ENCODE measurements at places on chromosomes 4 and X.
A peak's percentile ranks its signal among the peaks of the same experiment; 100 is the strongest.

- no peak overlapping the region for H3K4me3 ChIP-seq
- no peaks in the 10 kb centered on the region for H3K27me3 ChIP-seq
- no peaks in the 10 kb centered on the region for H3K36me3 ChIP-seq
- H3K27ac ChIP-seq = no peak overlapping the region
- DNase-seq = no peak
These were observed 94.5 kb downstream of the DHX15 start for GRCh38 chr4:24489870-24490269.

GRCh38 chrX:24376403-24376802, 16.0 kb downstream of the SUPT20HL1 start:
- no peak overlapping the region for H3K4me3 ChIP-seq
- no peak for DNase-seq
- no peaks in the 10 kb centered on the region for H3K36me3 ChIP-seq
- H3K27me3 ChIP-seq = no peaks in the 10 kb centered on the region

- H3K4me1 ChIP-seq = no peaks in the 10 kb centered on the region
- H3K27ac ChIP-seq = no peak overlapping the region
These were observed 61.5 kb downstream of the GSPT2 start for GRCh38 chrX:51804741-51805140.

GRCh38 chr4:40848940-40849339, 99.2 kb downstream of the NSUN7 start:
- H3K27ac ChIP-seq = no peak overlapping the region
- no peak for DNase-seq
- H3K4me1 ChIP-seq = no peaks in the 10 kb centered on the region
- no peaks in the 10 kb centered on the region for H3K36me3 ChIP-seq
- no peaks in the 10 kb centered on the region for H3K27me3 ChIP-seq
- H3K4me3 ChIP-seq = no peak overlapping the region

GRCh38 chr4:25913056-25913850, 767 bp upstream of the SMIM20 start:
- H3K36me3 ChIP-seq = no peaks in the 10 kb centered on the region
- H3K4me1 ChIP-seq = peaks cover 20% of the 10 kb centered on the region
- peak overlapping the region; percentile 78 for H3K4me3 ChIP-seq
- H3K27ac ChIP-seq = peak overlapping the region; percentile 81
- H3K27me3 ChIP-seq = no peaks in the 10 kb centered on the region

DNA sequence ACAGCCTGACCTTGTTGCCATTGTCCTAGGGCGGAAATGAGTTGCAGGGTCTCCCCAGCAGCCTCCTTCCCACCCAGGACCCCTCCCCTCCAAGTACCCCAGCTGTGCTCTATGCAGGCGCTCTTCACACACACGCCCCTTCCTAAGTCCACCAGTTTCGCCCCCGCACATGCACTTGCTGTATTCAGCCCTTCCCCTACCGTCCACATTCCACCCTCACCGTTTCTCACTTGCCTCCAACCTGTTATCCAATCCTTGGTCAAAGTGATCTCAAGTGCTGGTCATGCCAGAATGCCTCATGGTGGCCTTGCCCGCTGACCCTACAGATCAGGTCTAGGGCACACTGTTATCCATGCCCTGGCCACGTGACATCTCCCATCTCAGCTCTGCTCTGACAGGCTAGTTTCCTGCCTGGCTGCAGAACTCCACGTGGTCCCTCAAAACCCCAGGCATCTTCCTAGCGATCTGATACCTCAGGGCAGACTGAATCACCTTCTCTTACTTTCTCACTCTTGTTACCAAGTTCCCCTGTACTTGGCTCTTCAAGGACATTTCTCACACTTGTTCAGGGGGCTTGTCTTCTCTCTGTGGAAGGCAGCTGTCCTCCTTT, 39.7 kb downstream of the NSG1 start:
- DNase-seq = peak; percentile 61
- H3K27me3 ChIP-seq = no peaks in the 10 kb centered on the region
- H3K36me3 ChIP-seq = peaks cover 21% of the 10 kb centered on the region
- no peak overlapping the region for H3K27ac ChIP-seq
- no peak overlapping the region for H3K4me3 ChIP-seq
- no peaks in the 10 kb centered on the region for H3K4me1 ChIP-seq

DNA sequence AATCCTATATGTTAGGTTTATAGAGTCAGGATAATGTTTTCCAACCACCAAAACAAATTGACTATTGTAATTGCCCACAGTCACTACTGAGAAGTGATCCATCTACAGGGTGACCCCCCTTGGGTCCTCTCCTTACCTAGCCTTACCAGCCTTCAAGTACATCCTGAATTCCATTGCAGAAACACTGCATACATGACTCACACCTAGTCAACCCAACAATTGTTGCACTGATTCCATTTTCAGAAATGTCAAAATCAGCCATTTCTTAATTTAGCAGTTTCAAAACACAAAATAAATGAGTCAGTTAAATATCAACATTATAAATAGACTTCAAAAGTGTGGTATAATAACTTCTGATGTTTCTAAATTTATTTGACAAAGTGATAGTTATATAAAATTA, 106.3 kb upstream of the TNIP3 start:
- H3K27ac ChIP-seq = no peak overlapping the region
- no peaks in the 10 kb centered on the region for H3K27me3 ChIP-seq
- no peaks in the 10 kb centered on the region for H3K4me1 ChIP-seq
- DNase-seq = no peak
- H3K36me3 ChIP-seq = no peaks in the 10 kb centered on the region

GRCh38 chr4:78766650-78767049, 9.5 kb upstream of the BMP2K start:
- no peak for DNase-seq
- H3K27ac ChIP-seq = no peak overlapping the region
- H3K4me3 ChIP-seq = no peak overlapping the region
- no peaks in the 10 kb centered on the region for H3K36me3 ChIP-seq
- no peaks in the 10 kb centered on the region for H3K27me3 ChIP-seq

GRCh38 chr4:163470391-163470790, 3.2 kb downstream of the TKTL2 start:
- H3K36me3 ChIP-seq = no peaks in the 10 kb centered on the region
- H3K4me3 ChIP-seq = no peak overlapping the region
- H3K27ac ChIP-seq = no peak overlapping the region
- no peak for DNase-seq
- no peaks in the 10 kb centered on the region for H3K27me3 ChIP-seq

DNA sequence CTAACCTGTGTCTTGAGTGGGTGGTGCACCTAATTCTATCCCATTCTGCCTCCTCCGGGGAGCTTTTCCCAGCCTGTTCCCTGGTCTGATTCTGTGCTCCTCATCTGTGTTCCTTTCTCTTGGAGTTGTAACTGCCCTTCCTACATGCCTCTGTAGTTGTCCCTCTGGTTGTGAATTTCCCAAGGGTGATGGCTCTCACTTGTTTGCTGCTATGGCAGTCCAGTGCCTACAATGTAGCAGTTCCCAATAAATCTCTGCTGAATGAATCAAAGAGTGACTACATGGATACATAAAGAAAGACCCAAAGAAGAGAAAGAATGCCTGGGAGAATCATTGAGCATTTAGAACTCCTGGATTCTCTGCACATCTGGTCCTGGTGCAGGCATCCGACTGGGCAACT, 141.6 kb downstream of the HS3ST1 start:
- H3K4me1 ChIP-seq = no peaks in the 10 kb centered on the region
- H3K27ac ChIP-seq = no peak overlapping the region
- DNase-seq = no peak
- H3K27me3 ChIP-seq = no peaks in the 10 kb centered on the region

GRCh38 chrX:133175605-133176004, 42.5 kb downstream of the TFDP3 start:
- no peak overlapping the region for H3K4me3 ChIP-seq
- H3K27ac ChIP-seq = no peak overlapping the region
- no peaks in the 10 kb centered on the region for H3K27me3 ChIP-seq

- no peak overlapping the region for H3K4me3 ChIP-seq
- no peaks in the 10 kb centered on the region for H3K36me3 ChIP-seq
- no peaks in the 10 kb centered on the region for H3K27me3 ChIP-seq
- no peaks in the 10 kb centered on the region for H3K4me1 ChIP-seq
- no peak overlapping the region for H3K27ac ChIP-seq
These were observed 4.5 kb upstream of the SLITRK2 start for GRCh38 chrX:145813081-145813480.

DNA sequence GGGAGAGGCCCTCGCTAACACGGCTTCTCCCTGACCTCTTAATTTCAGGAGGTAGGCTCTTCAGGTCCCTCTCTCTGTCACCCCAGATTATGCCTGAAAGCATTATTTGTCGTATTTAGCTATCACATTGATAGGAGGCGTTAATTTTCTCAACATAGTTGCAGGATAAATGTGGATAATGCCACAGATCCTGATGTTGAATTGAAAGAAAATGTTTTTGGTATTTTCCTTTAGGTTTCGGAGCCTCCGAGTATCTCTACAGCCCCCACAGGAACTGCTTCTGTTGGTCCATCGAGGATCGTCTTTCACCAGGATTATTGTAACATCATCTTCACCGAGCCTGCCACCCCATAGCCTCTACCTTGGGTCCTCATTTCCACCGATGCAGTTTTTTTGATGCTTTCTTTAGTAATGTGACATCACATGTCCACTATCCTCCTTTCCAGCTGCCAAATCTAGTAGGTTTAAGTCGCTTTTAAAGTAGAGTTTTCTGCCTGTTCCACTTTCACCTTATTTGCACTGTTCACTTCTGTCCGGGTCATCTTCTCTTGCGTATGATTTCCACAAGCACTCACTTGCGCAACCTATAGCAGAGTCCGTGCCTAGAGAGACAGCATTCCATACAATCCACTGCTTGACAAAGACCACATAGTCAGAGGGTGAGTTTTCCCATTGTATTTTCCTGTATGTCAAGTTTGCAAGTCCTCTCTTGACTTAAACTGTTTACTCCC, 665 bp downstream of the TIGD2 start:
- peaks cover 17% of the 10 kb centered on the region for H3K4me1 ChIP-seq
- peak overlapping the region; percentile 88 for H3K27ac ChIP-seq
- H3K27me3 ChIP-seq = no peaks in the 10 kb centered on the region

DNA sequence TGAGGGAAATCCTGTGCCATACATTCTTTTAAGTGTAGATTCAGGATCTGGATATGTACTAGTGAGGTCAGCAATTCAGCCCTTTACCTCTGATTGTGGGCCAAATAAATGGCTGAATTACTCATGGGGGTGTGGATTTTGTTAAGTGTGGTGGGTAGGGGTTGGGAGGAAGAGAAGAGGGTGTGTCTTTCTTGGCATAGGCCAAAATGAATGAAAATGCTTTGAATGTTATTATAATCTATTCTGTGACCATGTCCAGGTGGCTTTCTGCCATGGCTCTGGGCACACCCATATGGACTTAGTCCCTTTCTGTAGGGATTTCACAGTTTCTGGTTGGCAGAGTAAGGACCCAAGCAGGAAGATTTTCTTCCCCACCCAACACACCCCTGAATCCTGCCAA, 244.3 kb downstream of the CBR4 start:
- H3K36me3 ChIP-seq = no peaks in the 10 kb centered on the region
- DNase-seq = no peak
- H3K4me3 ChIP-seq = no peak overlapping the region
- peak overlapping the region; percentile 68 for H3K27ac ChIP-seq
- H3K27me3 ChIP-seq = no peaks in the 10 kb centered on the region

DNA sequence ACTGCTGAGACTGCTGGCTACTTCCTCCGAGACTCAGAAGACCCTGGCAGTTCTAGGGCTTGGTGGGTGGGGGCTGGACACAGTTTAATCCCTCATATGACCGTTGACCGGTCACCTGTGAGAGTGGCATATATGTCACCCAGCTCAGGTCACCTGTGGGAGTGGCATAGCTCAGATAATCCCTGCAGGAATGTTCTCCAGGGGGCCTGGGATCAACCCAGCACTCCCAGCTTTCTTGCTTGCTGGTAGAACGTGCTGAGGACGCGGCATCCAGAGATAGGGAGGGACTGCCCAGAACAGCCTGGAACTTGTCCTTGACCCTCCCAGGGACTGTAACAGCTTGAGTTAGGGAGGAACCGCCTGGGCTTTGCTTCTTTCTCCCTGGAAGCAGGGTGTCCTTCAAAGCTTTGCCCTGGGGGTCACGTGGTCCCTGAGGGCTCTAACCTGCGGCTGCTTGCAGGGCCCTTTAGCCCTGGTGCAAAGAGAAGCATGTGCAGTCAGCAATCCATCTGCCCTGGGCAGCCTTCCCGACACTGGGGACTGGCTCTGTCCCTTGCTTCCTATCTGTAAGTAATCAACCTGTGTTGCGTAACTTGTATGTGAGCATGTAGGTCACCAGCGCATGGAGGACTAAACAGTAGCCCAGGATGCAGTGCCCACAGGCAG, 55.3 kb downstream of the ZFYVE28 start:
- H3K4me1 ChIP-seq = peaks cover 30% of the 10 kb centered on the region
- no peaks in the 10 kb centered on the region for H3K27me3 ChIP-seq
- DNase-seq = no peak
- H3K36me3 ChIP-seq = no peaks in the 10 kb centered on the region

- H3K36me3 ChIP-seq = no peaks in the 10 kb centered on the region
- H3K4me1 ChIP-seq = no peaks in the 10 kb centered on the region
- H3K4me3 ChIP-seq = no peak overlapping the region
- DNase-seq = no peak
- H3K27ac ChIP-seq = no peak overlapping the region
These were observed 1192.1 kb upstream of the PRKX start for GRCh38 chrX:4905576-4905975.

GRCh38 chr4:14111730-14112181, 484.2 kb upstream of the BOD1L1 start:
- no peaks in the 10 kb centered on the region for H3K4me1 ChIP-seq
- H3K36me3 ChIP-seq = no peaks in the 10 kb centered on the region
- no peak overlapping the region for H3K4me3 ChIP-seq
- no peak for DNase-seq
- no peak overlapping the region for H3K27ac ChIP-seq
- H3K27me3 ChIP-seq = no peaks in the 10 kb centered on the region

DNA sequence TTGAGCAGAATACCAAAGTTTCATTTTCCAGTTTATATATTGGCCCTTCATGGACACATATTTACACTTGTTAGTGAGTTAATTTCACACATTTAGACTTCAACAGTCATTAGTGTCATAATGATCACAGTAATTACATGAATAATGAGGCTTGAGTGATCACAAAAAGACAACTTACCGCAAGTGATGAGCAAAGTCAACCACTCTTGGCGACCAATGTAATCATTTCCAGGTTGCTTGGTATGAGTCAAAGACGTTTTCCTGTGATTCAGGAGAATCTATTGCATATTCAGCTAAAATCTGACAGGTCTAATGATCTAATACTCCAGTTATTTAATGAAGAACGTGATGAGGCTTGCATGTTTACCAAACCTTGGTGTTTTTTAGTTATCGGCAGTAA, 407.9 kb upstream of the TENM3 start:
- no peaks in the 10 kb centered on the region for H3K36me3 ChIP-seq
- DNase-seq = no peak
- no peaks in the 10 kb centered on the region for H3K4me1 ChIP-seq
- H3K27me3 ChIP-seq = no peaks in the 10 kb centered on the region

DNA sequence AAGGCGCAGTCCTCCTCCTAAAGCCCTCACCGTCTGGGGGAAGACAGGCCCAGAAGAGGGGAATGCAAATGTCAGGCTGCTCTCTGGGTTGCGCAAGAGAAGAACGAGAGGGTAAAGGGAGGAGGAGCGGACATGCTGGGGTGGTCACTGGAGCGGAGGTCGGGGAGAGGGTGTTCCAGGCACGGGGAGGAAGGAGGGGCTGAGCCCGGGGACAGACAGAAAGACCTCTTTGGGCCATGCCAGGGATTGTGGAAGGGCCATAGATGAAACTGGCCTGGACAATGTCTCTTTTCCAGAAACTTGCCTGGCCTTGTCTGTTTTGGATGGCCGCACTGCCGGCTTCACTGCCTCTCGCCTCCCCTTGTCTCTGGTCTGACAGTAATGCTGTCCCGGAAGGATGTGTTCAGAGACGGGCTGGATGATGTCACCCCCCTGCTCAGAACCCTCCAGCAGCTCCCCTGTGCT, 121.0 kb downstream of the SORCS2 start:
- no peak overlapping the region for H3K4me3 ChIP-seq
- DNase-seq = no peak
- no peaks in the 10 kb centered on the region for H3K27me3 ChIP-seq
- no peaks in the 10 kb centered on the region for H3K36me3 ChIP-seq
- peak overlapping the region; percentile 60 for H3K27ac ChIP-seq

Data from vagina (tissue), 2 donors.